ENCODE measurements at places on chromosomes 12 and 14.

DNA sequence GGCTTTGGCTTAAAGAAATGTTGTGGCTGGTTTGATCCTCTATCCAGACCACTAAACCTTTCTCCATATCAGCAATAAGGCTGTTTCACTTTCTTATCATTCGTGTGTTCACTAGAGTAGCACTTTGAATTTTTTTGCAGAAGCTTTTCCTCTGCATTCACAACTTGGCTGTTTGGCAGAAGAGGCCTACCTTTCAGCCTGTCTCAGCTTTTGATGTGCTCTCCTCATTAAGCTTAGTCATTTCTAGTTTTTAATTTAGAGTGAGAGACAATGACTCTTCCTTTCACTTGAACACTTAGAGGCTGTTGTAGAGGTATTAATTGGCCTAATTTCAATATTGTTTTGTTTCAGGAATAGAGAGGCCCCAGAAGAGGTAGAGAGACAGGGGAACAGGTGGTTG is 13.8 kb downstream of the KCNMB4 start:
- DNase-seq = no peak

- no peak for DNase-seq
Observed at GRCh38 chr12:16344269-16344668, 3.2 kb upstream of the MGST1 start.

- DNase-seq = no peak
Observed at GRCh38 chr12:50086148-50086547, 1.0 kb downstream of the SMARCD1 start.

GRCh38 chr12:104521731-104522130 is 65.0 kb downstream of the CHST11 start:
- no peak for DNase-seq

GRCh38 chr12:92828565-92828964 is 100.5 kb downstream of the EEA1 start:
- DNase-seq = no peak

DNA sequence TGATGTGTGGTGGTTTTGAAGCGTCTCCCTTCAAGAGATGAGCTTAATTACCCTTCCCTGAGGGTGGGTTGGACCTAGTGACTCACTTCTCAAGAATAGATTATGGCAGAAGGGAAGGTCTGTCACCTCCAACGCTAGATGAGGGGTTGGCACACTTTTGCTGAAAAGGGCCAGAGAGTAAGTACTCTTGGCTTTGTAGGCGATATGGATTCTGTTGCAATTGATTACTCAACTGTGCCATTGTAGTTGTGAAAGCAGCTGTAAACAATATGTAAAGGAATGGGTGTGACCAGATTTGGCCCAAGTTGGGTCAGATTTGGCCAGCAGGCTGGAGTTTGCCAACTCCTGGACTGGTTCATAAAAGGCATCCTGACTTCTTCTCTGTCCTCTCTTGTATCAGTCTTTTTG is 53.3 kb downstream of the SMIM41 start:
- no peak for DNase-seq

- DNase-seq = no peak
Observed at GRCh38 chr14:31283578-31284252, 76.1 kb upstream of the HECTD1 start.

DNA sequence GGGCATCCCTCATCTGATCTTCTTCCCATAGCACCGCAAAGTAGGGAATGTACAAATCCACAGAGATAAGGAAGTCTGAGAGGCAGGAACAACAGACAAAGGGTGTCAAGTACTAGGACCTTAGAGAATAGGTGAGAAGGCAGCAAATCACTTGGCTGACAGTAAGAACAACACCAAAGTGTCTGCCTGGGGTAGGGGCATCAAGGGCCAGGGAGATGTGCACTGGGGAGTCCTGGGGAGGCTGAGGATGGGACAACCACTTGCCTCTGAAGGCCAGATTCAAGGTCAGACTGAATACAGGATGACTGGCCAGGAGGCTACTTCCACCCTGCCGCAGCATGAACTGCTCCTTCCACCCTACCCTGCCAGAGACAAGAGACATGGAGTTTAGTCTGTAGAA is 1040.8 kb downstream of the BCL11B start:
- DNase-seq = no peak

GRCh38 chr12:31225656-31226535 is 100.1 kb downstream of the SINHCAF start:
- DNase-seq = no peak

- DNase-seq = no peak
Observed at GRCh38 chr14:95072310-95072905, 84.9 kb downstream of the DICER1 start.

Data from activated CD8-positive, alpha-beta memory T cell treated with anti-CD3 and anti-CD28 coated beads for 1 hour (primary cell).